ENCODE measurements at places on chromosomes 1 and 21. TPM values are rescaled to one million over a fixed set of nuclear protein-coding genes. Genes with fewer than 3 reads are reported as not detected.

DNA sequence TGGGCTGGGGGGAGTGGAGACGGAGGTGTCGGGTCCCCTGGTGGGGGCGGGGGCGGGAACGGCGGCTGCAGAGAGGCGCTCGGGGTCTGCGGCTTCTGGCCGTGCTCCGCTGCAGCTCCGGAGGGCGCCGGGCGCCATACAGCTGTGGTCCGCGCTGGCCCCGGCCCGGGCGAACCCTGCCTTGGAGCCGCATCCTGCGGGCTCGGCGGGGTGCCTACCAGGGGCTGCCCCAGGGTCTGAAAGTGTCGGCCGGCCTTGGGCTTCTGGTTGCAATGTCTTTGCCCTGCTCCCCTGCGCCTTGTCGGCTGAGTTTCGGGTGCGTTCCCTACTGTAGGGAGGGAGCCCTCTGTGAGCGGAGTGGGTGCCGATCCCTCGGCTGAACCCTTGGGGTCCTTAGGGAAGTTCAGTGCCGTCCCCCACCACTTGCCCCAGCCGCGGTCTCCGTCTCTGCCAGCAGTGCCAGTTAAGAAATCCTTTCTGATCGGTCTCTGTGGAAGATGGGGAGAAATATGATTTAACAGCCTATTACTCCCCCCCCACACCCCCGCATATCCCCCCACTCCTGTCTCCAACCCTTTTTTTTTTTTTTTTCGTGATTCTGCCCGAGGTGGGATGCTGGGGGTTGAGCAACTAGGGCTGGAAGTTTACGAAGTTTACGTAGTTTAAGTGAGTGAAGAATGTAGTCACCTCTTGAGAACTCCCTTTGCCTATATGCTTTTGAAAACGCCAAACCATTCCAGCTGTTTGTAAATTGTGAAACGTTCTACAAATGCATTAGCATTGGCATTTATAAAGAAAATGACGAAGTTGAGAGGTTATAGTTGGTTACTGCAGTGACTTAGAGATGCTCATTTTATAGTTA lies 588 bp downstream of the NEXN start:
- DNase-seq, result peak; percentile 47

DNA sequence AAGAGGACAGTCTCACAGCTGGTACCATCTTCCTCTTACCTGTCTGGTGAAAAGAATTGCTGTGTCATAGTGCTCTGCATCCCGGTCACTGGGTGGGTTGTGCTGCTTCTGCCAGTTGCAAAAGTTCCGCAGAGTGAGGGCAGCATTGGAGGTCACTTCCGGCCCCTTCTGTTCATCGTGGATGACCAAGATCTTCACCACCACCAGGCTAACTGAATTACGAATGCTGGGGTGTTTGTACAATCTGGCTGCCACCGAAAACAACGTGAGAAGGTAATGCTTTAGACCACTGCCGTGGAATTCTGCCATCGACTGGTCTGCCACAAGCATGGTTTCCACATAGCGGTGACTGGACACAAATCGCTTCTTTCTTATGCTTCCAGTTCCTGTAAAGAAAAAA lies 2.9 kb downstream of the ADAMTS1 start:
- no peak for DNase-seq

- DNase-seq, result no peak
These were observed 2.5 kb upstream of the TNFRSF18 start for GRCh38 chr1:1208713-1209433.

FCGR3A gene
- not detected for polyA plus RNA-seq

RAB25 gene
- polyA plus RNA-seq, result 82.6 TPM

EDN2 gene
- 0.32 TPM for polyA plus RNA-seq

Data from foreskin keratinocyte (primary cell).